ENCODE measurements at places on chromosomes 2 and 18. TPM values are rescaled to one million over a fixed set of nuclear protein-coding genes. Genes with fewer than 3 reads are reported as not detected.

Gene POTEC
- total RNA-seq, result not detected

Gene DHRS9
- total RNA-seq, result not detected

Gene ATP6V1B1
- total RNA-seq, result 0.80 TPM

Gene PRSS56
- total RNA-seq, result not detected

Gene TCF23
- total RNA-seq, result 0.14 TPM

Gene CRYGD
- not detected for total RNA-seq

GRCh38 chr2:59538398-59538911 lies 1015.0 kb downstream of the BCL11A start:
- H3K4me3 ChIP-seq, result no peak overlapping the region
- no peaks in the 10 kb centered on the region for H3K27me3 ChIP-seq
- no peak for DNase-seq
- no peak overlapping the region for H3K27ac ChIP-seq
- H3K4me1 ChIP-seq, result no peaks in the 10 kb centered on the region

- no peaks in the 10 kb centered on the region for H3K27me3 ChIP-seq
- H3K4me3 ChIP-seq, result no peak overlapping the region
- peaks cover 14% of the 10 kb centered on the region for H3K4me1 ChIP-seq
- no peaks in the 10 kb centered on the region for H3K36me3 ChIP-seq
Observed at GRCh38 chr2:19890104-19890503, 11.7 kb downstream of the TTC32 start.

GRCh38 chr2:165239856-165240515 lies 772 bp downstream of the SCN2A start:
- H3K4me3 ChIP-seq, result no peak overlapping the region
- no peaks in the 10 kb centered on the region for H3K4me1 ChIP-seq
- no peaks in the 10 kb centered on the region for H3K36me3 ChIP-seq
- no peak overlapping the region for H3K27ac ChIP-seq
- H3K27me3 ChIP-seq, result no peaks in the 10 kb centered on the region

GRCh38 chr2:84708442-84708841 lies 172.4 kb downstream of the TRABD2A start:
- no peak overlapping the region for H3K4me3 ChIP-seq
- H3K27me3 ChIP-seq, result no peaks in the 10 kb centered on the region
- no peak overlapping the region for H3K27ac ChIP-seq
- no peaks in the 10 kb centered on the region for H3K36me3 ChIP-seq
- H3K4me1 ChIP-seq, result no peaks in the 10 kb centered on the region

- DNase-seq, result no peak
- peaks cover 60% of the 10 kb centered on the region for H3K4me1 ChIP-seq
- no peak overlapping the region for H3K4me3 ChIP-seq
- no peaks in the 10 kb centered on the region for H3K27me3 ChIP-seq
- H3K27ac ChIP-seq, result no peak overlapping the region
Observed at GRCh38 chr2:168529900-168530561, 74.0 kb downstream of the CERS6 start.

- H3K27ac ChIP-seq, result no peak overlapping the region
- no peak for DNase-seq
- peaks cover 56% of the 10 kb centered on the region for H3K4me1 ChIP-seq
- H3K4me3 ChIP-seq, result no peak overlapping the region
- no peaks in the 10 kb centered on the region for H3K27me3 ChIP-seq
Observed at GRCh38 chr18:26546170-26546874, 2.0 kb downstream of the KCTD1 start.

GRCh38 chr2:228407821-228408220 lies 226.3 kb upstream of the SPHKAP start:
- H3K4me3 ChIP-seq, result no peak overlapping the region
- no peaks in the 10 kb centered on the region for H3K36me3 ChIP-seq
- DNase-seq, result no peak

- H3K27me3 ChIP-seq, result no peaks in the 10 kb centered on the region
- no peak overlapping the region for H3K27ac ChIP-seq
- H3K4me1 ChIP-seq, result no peaks in the 10 kb centered on the region
Observed at GRCh38 chr2:95179451-95179850, 13.8 kb downstream of the ZNF2 start.

GRCh38 chr2:64784168-64785061 lies 130.7 kb upstream of the SERTAD2 start:
- H3K36me3 ChIP-seq, result no peaks in the 10 kb centered on the region
- no peak for DNase-seq
- H3K27ac ChIP-seq, result no peak overlapping the region
- no peaks in the 10 kb centered on the region for H3K27me3 ChIP-seq
- H3K4me3 ChIP-seq, result no peak overlapping the region

DNA sequence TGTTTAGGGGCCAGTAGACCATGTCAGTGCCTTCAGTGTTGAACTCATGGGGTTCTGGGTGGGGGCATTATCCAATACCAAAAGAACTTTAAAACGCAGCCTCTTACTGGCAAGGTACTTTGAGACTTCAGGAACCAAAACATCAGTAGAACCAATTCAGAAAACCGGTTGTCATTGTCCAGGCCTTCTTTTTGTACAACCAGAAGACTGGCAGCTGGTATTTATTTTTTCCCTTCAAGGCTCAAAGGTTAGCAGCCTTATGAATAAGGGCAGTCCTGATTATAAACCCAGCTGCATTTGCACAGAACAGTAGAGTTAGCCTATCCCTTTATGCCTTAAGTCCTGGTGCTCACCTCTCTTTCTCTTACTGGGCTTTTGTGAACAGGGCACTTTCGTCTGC lies 113.8 kb upstream of the EML6 start:
- H3K4me1 ChIP-seq, result peaks cover 87% of the 10 kb centered on the region
- no peaks in the 10 kb centered on the region for H3K36me3 ChIP-seq
- no peaks in the 10 kb centered on the region for H3K27me3 ChIP-seq
- H3K4me3 ChIP-seq, result no peak overlapping the region
- no peak for DNase-seq

- no peaks in the 10 kb centered on the region for H3K27me3 ChIP-seq
- no peaks in the 10 kb centered on the region for H3K36me3 ChIP-seq
- peak overlapping the region; percentile 21 for H3K27ac ChIP-seq
- H3K4me1 ChIP-seq, result peaks cover 8% of the 10 kb centered on the region
Observed at GRCh38 chr2:145752091-145752806, 1232.3 kb upstream of the ZEB2 start.

- no peak overlapping the region for H3K27ac ChIP-seq
- no peak for DNase-seq
- H3K36me3 ChIP-seq, result peaks cover 21% of the 10 kb centered on the region
- H3K4me1 ChIP-seq, result peaks cover 9% of the 10 kb centered on the region
- H3K27me3 ChIP-seq, result no peaks in the 10 kb centered on the region
Observed at GRCh38 chr18:79940126-79940813, 11.2 kb downstream of the SLC66A2 start.

DNA sequence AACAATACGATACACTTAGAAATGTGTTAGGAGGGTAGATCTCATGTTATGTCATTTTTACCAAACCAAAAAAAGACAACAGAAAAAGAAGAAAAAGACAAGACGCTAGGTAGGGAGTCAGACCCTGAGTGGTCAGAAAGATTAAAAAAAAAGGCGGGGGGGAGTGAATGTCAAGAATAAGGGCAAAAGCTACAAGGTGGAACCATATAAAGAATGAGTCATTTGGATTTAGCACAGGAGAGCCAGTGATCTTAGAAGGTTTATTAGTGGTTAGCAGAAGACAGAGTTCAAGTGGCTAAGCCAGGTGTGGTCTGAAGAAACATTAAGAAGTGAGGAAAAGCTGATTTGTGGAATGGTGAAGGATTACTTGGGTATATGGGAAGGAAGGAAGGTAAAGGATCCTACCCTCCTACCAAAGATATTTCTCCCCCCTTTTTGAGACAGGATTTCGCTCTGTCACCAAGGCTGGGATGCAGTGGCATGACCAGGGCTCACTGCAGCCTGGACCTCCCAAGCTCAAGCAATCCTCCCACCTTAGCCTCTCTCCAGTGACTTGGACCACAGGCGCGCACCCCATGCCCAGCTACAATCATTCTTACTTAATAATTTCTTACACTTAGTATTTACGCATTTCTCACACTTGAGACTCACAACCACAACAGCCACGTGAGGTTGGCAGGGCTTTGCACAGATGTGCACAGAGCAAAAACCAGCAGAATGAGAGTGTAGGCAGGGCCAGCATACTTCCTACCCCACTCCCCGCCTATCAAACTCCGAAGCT lies 2.6 kb downstream of the DSC2 start:
- no peaks in the 10 kb centered on the region for H3K27me3 ChIP-seq
- no peaks in the 10 kb centered on the region for H3K36me3 ChIP-seq
- H3K4me1 ChIP-seq, result no peaks in the 10 kb centered on the region
- no peak overlapping the region for H3K27ac ChIP-seq
- no peak for DNase-seq
- no peak overlapping the region for H3K4me3 ChIP-seq

DNA sequence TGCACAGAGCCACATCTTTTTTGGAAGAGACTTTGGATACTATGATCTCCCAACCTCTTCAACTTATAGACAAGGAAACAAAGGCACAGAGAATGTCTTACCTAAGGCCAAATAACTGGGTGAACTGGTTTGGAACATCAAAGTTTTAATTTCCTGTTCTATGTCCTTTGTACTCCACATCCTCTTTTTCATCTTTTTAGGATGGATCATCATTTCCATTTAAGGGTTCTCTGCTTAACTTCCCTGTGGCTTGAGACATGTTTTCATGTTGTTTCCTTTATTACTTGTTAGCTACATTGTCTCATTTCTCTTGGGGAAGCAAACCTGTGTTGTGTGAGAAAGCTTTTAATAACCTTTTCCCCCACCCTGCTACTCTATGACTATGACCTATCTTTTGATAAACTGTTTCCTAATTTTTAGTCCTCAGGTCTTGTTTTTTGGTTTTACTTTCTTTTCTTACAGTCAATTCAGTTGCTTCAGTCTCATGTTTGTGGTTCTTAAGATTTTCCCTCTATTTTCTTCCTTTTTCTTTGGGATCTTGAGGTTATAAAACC lies 22.5 kb upstream of the RMND5A start:
- H3K27me3 ChIP-seq, result no peaks in the 10 kb centered on the region
- no peak overlapping the region for H3K27ac ChIP-seq

- H3K27ac ChIP-seq, result no peak overlapping the region
- H3K27me3 ChIP-seq, result no peaks in the 10 kb centered on the region
- H3K4me3 ChIP-seq, result no peak overlapping the region
- no peaks in the 10 kb centered on the region for H3K36me3 ChIP-seq
- DNase-seq, result no peak
- no peaks in the 10 kb centered on the region for H3K4me1 ChIP-seq
Observed at GRCh38 chr2:106845716-106846115, 40.3 kb downstream of the ST6GAL2 start.

GRCh38 chr2:115842306-115842705 lies 1399.9 kb downstream of the DPP10 start:
- H3K4me1 ChIP-seq, result no peaks in the 10 kb centered on the region
- H3K27me3 ChIP-seq, result no peaks in the 10 kb centered on the region
- H3K27ac ChIP-seq, result no peak overlapping the region
- DNase-seq, result no peak
- no peaks in the 10 kb centered on the region for H3K36me3 ChIP-seq

DNA sequence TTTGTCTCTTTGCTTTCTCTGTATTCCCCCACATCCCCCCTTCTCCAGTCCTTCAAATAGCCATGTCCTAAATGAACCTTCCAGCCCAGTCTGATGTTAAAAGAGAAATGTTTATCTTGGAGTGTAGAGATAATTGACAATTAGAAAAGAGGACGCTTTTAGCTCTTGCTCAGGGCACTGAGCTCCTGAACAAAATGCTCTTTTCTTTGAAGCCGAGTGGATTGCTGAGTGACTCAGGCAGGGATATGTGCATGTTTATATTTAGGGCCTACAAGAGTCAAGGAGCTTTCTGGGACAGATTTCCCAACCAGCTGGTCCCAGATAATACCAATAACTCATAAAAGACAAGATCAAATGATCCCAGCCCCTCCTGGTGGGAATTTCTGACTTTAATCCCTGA lies 88.0 kb upstream of the SETBP1 start:
- no peaks in the 10 kb centered on the region for H3K27me3 ChIP-seq
- no peak overlapping the region for H3K4me3 ChIP-seq
- H3K36me3 ChIP-seq, result no peaks in the 10 kb centered on the region
- H3K4me1 ChIP-seq, result peaks cover 6% of the 10 kb centered on the region
- H3K27ac ChIP-seq, result no peak overlapping the region

- no peaks in the 10 kb centered on the region for H3K4me1 ChIP-seq
- no peaks in the 10 kb centered on the region for H3K27me3 ChIP-seq
- DNase-seq, result no peak
- no peak overlapping the region for H3K4me3 ChIP-seq
Observed at GRCh38 chr2:168678153-168678853, 124.1 kb upstream of the NOSTRIN start.

DNA sequence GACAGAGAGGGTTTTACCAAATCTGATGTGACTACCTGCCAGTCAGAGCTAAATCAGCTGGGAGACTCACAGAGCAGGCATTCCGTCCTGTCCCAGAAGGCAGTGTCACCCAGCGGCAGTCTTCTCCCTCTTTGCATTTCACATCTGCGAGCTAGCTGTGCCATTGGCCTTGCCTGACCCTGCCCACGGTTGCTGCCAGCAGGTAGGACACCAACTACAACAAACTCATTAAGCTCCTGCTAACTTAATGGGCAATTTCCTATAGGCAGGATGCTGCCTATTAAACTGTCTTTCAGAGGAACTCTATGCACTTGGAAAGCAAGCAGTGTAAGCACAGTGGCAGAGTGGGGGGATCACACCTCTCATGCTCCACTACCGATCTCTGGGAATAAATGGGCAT lies 116.4 kb upstream of the CAPN13 start:
- no peak overlapping the region for H3K4me3 ChIP-seq
- DNase-seq, result no peak

DNA sequence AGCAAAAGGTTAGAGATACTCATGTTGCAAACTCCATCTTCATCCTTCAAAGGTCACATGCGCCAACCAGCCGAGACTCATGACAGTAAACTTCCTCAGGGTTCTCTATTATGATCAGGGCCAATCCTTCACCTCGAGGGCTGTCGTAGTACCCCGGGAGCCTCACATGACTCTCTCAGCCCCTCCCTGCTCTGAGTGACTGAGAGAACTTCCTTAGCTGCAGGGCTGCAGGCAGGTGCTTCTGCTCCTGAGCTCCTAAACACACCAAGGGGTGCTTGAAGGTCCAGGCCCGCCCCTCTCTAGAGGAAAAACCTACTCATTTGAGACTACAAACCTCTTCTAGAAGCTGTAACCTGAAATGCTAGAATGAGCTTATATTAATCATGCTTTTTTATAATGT lies 48.2 kb downstream of the LONRF2 start:
- peaks cover 25% of the 10 kb centered on the region for H3K4me1 ChIP-seq
- DNase-seq, result peak; percentile 59
- H3K36me3 ChIP-seq, result peaks cover 9% of the 10 kb centered on the region
- H3K27ac ChIP-seq, result peak overlapping the region; percentile 91
- no peak overlapping the region for H3K4me3 ChIP-seq

- no peak overlapping the region for H3K27ac ChIP-seq
- H3K27me3 ChIP-seq, result no peaks in the 10 kb centered on the region
- no peaks in the 10 kb centered on the region for H3K4me1 ChIP-seq
- no peaks in the 10 kb centered on the region for H3K36me3 ChIP-seq
- DNase-seq, result no peak
Observed at GRCh38 chr2:143392358-143392757, 263.1 kb downstream of the ARHGAP15 start.
